PC-3 (cell line): ENCODE measurements at places on chromosomes 4 and X. TPM values are rescaled to one million over a fixed set of nuclear protein-coding genes. Genes with fewer than 3 reads are reported as not detected.

DNA sequence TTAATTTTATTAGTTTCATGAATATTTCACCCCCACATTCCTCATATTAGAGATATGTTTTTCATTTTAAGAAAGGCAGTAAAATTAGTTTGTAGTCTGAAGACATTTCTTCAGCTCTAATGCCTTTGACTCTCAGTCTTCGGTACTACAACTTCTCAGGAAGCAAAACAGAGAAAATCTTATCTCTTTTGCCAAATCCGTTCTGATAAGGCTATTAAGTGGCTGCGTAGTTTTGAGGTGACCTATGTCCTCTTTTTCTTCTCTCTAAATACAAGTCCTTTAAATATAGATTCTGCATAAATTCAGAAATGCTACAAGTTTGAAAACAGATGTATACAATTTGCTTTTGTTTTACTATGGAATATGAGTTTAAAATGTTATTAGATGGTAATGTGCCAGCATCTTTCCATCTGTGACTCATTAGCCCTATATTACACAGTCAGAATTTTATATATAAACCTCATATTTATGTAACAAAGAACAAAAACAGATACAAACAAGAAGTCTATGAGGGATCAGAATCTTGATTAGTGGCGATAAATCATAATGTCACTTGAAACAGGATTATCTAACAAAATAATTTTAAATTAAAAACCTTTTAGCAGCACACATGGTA is 181.2 kb upstream of the ETNPPL start:
- DNase-seq, result no peak

DNA sequence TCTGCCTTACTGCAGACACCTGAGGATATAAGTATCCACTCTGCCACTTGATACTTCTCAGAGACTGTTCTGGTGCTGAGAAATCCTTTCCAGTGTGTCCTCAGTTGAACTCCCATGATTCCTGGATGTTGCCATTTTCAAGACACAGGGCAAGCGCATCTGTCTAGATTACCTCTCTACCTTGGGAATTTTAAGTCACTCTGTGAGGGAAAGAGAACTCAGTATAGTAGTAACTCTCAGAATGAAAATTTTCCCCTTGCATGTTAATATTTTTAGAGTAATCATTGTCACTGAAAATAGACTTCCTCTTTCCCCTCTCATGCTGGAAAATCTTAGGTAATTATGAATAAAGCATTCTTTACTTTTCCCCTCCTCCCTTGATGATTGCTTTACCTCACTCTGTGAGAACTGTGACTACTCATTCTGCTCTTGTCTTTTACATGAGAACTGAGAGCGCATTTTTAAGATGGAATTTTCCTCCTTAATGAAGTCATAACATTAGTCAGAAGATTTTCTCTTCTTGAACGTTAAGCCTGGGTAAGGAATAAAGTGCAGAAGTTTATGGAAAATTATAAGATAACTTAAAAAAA is 45.0 kb downstream of the TET2 start:
- DNase-seq, result peak; percentile 28

GRCh38 chrX:55201930-55202579 is 18.1 kb upstream of the PAGE5 start:
- peak; percentile 58 for DNase-seq

The TMEM35A gene
- total RNA-seq, result not detected in 2 replicates

- DNase-seq, result no peak
Observed at GRCh38 chrX:55778322-55778721, 60.8 kb downstream of the RRAGB start.

- peak; percentile 11 for DNase-seq
Observed at GRCh38 chr4:88792821-88793220, 95.2 kb upstream of the NAP1L5 start.

The HEPH gene
- total RNA-seq, result not detected in 2 replicates

GRCh38 chr4:108466936-108467902 is 153.2 kb upstream of the RPL34 start:
- DNase-seq, result peak; percentile 46

- DNase-seq, result no peak
Observed at GRCh38 chr4:5395781-5396180, 312.6 kb downstream of the EVC2 start.

DNA sequence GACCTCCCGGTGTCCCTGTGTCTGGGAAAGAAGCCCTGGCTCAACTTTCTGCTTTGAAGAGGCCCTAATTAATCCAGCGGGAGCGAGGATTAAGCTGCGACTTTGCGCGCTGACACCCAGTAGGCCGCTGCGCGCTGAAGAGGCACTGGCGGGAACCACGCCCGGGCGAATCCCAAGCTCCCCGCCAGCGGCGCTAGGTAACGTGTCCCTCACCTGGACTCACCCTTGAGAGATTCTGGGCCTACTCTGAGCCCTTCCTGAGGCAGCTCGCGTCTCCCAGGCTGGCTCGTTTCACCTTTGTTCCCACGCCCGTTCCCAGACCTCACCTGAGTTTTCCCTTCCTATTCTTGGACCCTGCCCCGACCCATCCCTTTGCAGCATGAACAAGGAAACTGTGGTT is 616 bp upstream of the KLHL34 start:
- DNase-seq, result no peak

- DNase-seq, result no peak
Observed at GRCh38 chrX:13499736-13500135, 69.7 kb upstream of the EGFL6 start.

DNA sequence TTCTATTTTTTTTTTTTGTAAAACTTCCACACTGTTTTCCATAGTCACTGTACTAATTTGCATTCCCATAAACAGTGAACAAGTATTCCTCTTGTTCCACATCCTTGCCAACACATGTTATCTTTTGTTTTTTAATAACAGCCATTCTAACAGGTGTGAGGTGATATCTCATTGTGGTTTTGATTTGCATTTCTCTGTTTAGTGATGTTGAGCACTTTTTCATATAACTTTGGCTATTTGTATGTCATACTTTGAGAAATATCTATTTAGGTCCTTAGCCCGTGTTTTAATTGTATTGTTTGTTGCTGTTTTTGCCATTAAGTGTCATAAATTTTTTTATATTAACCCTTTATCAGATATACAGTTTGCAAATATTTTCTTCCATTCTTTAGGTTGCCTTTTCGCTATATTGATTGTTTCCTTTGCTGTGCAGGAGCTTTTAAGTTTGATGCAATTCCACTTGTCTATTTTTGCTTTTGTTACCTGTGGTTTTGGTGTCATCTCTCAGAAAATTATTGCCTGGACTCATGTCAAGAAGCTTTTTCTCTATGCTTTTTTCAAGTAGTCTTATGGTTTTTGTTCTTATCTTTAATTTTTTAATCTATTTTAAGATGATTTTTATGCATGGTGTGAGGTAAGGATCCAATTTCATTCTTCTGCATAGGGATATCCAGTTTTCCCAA is 27.9 kb upstream of the NDNF start:
- DNase-seq, result no peak

- peak; percentile 91 for DNase-seq
Observed at GRCh38 chr4:8393593-8394038, 46.9 kb downstream of the ACOX3 start.

GRCh38 chr4:154709550-154709949 is 34.2 kb upstream of the LRAT start:
- DNase-seq, result no peak

The SMIM10 gene
- not detected in 2 replicates for total RNA-seq

DNA sequence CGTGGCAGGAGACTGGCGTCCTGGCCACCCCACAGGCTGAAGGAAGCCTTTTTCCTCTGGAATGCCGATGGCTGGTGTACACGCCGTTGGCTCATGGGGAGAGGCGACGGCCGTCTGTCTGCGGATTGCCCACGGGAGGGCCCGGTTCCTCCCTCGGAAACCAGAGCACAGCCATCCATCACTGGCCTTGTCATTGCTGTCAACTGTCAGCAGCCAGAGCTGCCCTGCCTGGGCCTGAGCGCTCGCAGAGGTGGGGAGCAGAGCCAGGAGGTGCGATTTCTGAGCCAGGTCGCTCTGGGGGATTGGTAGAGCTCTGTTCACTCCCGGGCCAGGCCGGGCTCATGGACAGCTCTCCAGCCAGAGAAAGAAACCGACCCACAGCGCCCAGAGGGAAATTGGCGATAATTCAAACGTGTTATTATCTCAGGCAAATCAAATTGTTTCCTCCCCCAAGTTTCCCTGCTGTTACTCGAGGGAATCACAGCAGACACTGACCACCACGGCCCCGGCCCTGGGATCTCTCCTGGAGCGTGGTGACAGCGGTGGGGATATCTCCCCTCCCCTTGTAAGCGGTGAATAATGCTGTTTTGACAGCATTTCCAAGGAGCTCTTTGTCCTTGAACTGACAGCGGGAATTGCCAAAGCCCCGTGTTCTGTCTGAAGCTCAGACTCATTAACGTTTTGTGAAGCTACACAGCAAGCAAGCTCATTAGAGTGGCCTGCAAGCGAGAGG is 220.9 kb upstream of the PSAPL1 start:
- DNase-seq, result no peak

- no peak for DNase-seq
Observed at GRCh38 chr4:96193061-96193460, 353.2 kb downstream of the PDHA2 start.

DNA sequence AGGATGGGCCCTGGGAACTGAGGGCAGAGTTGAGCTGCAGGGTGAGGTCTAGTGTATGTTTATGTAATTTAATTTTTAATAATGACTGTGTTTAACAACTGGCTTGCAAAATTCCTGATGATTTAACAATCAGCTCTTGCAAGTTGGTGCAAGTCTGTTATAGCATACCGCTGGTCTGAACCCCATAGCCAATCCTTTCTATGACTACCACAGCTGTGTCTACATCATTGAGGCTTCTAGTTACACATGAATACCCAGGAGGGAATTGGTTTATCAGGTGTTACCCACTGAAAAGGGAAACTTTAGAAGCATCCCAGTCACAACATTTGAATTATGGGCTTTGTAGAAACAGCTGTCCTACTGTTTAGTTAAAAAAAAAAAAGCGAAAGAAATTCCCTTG is 38.3 kb downstream of the SUPT20HL1 start:
- no peak for DNase-seq

The TCEAL7 gene
- not detected in 2 replicates for total RNA-seq

DNA sequence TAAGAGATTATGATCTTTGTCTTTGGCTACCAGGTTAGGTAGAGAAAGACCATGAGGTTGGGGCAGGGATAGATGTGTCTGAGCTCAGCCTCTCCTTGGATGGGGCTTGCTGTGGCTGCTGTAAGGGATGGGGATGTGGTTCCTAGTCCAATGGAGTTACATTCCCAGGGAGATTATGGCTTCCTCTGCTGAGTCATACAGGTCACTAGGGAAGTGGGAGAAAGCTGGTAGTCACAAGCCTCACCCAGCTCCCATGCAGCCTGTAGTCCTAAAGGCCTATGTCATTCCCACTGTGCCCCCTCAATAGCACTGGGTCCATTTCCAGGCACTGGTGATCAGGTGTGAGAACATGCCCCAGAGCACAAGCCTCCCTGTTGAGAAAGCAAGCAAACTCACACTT is 70.6 kb upstream of the CENPE start:
- DNase-seq, result no peak
